PC-3 (cell line): ENCODE measurements at places on chromosomes 7 and 10. TPM values are rescaled to one million over a fixed set of nuclear protein-coding genes. Genes with fewer than 3 reads are reported as not detected.

The NSMCE4A gene
- total RNA-seq: 46.3 and 47.3 TPM in 2 replicates

The ZNF736 gene
- 2.7 and 10.7 TPM in 2 replicates for total RNA-seq

The PCGF6 gene
- 8.8 and 11.6 TPM in 2 replicates for total RNA-seq

The SCRN1 gene
- total RNA-seq: 33.9 and 37.9 TPM in 2 replicates

The TRIM74 gene
- total RNA-seq: 0.23 TPM in 1 of 2 replicates, not detected in the other

The HHEX gene
- total RNA-seq: 2.2 and 3.2 TPM in 2 replicates

- no peak for DNase-seq
These were observed 328.2 kb upstream of the LRRN3 start for GRCh38 chr7:110762546-110763225.

DNA sequence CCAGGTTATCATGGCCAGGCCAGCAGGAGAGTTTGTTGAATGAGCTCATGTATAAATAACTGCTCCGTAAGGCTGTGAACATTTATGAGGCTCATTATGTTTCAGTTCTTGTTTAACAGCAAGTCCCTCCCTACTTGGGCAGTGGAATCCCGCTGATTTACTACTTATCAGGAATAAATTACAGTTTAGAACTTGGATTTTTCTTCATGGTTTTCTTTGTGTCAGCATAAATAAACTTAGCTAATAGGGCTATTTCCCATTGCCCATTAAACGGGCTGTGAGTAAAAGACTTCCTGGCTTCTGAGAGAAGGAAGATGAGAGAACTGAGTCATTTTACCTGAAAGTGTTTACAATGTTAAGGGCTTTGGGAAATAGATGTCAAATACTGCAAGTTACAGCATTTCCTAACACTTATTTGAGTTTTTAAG lies 701.6 kb upstream of the ANKRD30A start:
- peak; percentile 45 for DNase-seq

GRCh38 chr10:15121707-15122106 lies 24.6 kb downstream of the RPP38 start:
- peak; percentile 19 for DNase-seq

GRCh38 chr10:9015005-9015404 lies 960.5 kb downstream of the GATA3 start:
- DNase-seq: no peak

DNA sequence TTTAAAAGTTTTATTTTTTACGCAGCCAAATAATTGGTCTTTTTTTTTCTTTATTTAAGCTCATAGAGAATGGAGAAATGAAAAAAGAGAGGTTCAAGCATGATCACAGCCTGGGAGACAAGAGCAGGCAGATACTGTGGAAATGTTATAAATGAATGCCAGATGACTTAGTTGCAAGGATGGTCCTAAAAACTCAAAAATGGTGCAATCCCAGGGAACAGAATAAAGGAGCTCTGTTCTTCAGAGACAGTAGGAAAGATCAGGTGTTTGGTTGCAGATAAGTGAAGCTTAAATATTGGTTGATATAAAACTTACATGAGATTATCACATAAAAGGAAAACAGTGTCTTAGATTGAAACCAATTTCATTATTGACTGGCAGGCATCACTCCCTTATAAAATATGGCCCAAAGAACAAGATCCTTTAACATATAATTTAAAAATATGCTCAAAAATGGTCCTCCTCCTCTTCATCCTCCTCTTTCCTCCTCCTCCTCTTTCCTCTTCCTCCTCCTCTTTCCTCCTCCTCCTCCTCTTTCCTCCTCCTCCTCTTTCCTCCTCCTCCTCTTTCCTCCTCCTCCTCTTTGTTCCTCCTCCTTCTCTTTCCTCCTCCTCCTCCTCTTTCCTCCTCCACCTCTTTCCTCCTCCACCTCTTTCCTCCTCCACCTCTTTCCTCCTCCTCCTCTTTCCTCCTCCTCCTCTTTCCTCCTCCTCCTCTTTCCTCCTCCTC lies 18.6 kb downstream of the GNAT3 start:
- no peak for DNase-seq

DNA sequence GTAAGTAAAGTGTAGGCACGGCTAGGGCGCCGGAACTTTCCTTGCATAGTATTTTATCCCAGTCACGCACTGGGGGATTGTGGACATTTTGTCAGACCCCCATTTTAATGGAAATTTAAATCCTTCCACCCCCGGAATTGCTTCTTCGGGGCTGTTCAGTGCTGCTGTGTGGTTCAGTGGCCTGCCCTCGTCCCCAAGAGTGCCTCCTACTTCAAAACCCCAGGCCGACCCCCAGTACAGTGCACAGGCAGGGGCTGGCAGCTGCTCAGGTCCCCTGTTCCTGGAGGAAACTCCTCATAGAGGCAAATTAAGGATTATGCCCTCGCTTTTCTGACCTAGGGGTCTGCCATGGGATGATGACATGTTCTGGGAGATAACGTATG lies 94.5 kb downstream of the PTPRE start:
- no peak for DNase-seq

GRCh38 chr7:131735101-131735500 lies 178.7 kb upstream of the PODXL start:
- DNase-seq: no peak

- DNase-seq: no peak
These were observed 46.6 kb downstream of the ITGB1 start for GRCh38 chr10:32911285-32912016.

- DNase-seq: no peak
These were observed 18.4 kb upstream of the ZCCHC24 start for GRCh38 chr10:79463578-79464496.

DNA sequence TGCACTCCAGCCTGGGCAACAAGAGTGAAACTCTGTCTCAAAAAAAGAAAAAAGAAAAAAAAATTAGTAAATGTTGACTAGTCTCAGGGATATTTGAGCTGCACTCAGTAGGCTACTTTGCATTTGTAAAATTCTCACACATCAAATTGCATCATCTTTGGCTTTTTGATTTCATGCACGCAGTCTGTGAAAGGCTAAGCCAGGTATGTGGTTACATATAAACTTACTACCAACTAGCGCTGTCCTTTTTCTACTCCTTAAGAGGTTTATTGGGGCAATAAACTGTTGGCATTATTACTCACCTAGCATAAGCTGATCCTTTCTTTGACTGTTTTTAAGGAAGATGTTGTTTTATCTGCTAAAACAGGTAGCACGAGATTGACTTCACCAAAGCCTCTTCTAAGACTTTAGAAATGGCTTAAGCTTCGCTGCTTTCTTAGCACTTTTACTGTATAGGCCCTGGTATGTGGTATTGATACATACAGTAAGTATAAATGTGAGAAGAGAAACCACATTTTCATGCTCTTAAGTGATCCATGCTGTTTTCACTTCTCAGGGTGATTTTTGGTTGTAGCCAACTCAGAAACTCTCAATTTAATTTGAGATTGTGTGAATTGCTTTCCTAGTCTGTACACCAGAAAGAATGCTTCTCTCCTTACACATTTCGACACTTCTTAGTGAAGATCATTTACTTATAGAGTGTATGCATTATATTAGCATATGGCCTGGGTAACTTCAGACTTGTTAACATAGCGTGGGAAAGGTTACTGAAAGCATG lies 323.9 kb downstream of the AUTS2 start:
- DNase-seq: no peak

DNA sequence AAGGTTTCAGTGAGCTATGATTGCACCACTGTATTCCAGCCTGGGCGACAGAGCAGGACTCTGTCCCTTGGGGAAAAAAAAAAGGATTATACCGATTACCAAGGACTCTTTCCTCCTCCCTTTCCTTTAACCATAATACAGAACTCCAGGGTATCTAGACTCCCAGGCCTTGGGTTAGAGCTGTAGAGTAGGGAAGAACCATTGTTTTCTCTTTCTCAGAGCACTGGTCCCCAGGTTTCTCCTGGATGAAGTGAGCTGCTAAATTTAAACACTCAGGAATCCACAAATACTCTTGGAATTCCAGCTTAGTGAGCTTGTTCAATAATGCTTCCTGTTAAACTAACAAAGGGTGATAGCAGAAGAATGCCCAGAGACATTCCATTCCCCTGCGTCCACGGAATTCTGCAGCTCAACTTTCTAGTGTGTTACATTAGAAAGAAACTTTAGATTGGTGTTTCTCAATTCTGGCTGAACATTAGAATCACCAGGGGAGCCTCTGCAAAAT lies 14.6 kb upstream of the RPEL1 start:
- peak; percentile 94 for DNase-seq

- no peak for DNase-seq
These were observed 941.2 kb downstream of the XPNPEP1 start for GRCh38 chr10:108982159-108982558.

DNA sequence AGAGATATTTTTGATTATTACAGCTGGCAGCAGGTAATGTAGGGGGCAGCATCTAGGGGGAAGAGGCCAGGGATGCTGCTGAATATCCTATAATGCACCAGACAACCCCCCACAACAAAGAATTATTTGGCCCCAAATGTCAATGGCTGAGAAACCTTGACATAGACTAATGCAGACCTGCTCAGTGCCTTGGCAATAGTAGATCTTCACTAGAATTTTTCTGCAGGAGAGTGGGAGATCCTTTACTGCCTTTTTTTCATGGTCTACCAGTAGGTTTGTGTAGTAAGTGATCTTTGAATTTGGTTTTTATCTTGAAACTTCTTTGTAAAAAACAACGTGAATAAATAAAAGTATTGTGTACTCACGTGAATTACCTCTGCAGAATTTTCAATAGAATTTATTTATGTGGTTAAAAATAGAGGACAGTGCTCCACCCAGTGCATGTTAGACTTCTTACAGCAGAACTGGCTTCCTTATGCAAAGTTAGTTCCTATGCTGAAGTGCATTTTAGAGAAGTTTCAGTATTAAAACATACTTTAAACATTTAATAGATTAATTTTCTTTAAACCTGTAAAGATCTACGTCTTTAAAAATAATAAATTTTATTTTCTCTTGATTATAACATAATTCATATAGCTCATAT lies 199.6 kb upstream of the HDAC9 start:
- no peak for DNase-seq

GRCh38 chr10:111762114-111762513 lies 421.5 kb downstream of the GPAM start:
- no peak for DNase-seq

DNA sequence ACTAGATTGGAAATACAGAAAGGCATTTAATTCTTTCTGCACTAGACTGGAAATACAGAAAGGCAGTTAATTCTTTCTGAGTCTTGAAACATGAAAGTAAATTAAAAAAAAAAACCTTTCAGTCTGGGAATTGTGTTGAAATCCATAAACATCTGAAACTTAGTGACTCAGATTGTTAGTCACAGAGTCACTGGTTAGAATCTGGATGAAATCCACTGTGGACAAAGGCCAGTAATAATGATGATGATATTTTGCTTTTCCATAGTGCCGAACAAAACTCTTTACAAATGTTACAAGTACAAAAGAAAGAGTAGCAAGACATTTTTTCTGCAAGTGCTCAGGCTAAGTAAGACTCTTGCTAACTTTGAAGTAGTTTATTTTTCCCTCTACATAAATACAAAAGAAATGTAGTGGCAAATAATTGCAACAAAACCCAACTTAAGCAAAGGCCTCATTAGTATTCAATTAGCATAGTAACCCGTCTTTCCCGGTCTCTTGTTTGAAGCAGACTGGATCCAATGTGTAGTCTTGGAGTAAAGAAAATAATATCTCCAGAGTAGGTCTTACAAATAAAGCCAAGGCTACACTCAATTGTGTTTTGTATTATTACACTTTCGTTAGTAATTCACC lies 5.8 kb upstream of the PRTFDC1 start:
- DNase-seq: peak; percentile 83

DNA sequence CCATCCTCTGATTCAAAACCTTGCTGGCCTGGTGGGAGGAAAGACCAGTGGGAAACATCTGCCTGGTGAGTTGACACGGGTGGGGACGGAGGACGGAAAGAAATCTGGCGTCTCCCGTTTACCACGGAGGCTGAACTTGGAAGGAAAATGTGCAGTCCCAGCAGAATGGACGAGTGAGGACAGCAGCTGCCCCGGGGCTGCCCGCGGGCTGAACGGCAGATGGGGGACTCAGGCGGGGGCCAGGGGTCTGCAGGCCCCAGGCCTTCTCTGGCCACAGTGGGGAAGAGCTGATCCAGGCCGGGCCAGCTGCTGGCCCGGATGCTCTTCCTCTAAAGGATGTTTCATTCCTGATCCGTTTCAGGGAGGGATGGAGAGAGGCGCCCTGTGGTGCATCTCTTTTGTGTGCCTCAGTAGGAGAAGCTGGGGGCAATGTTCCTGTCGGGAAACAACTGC lies 147.5 kb upstream of the CHST15 start:
- no peak for DNase-seq
